Stimulated activated CD8-positive, alpha-beta memory T cell treated with anti-CD3 and anti-CD28 coated beads, Interleukin-7, amount 100 ng/mL, for 1 hour (primary cell): ENCODE measurements at places on chromosomes 12 and 14.

DNA sequence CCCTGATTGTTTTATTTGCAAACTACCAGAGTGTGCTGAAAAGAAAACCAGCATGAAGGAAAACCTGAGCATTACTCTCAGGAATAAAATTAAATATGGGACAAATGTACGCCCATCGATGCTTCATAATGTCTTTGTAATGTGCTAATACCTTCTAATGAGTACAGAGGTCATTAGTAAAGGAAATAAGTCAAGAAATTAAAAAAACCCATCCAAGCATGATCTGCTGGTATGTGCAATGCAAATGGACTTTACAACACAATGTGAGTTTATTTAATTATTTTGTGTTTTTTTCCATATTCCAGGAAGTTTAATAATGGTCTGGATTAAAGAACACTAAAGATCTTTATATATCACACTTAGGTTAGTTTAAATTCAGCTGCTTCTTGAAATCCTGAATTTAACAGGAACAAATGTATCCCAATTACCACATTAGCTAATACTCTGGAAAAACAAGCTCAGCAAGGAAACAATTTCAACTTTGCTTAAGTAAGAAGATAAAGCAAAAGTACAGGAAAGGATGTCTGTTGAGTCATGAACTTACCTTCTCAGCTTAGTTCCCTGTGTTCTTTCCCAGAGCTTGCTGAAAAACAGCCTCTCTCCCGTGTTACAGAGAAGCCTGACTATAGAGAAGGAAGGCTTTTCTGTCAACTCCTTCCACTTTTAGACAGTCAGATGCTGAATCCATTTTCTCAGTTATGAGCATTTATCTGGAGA, 179.3 kb upstream of the TMEM260 start:
- DNase-seq, result no peak

DNA sequence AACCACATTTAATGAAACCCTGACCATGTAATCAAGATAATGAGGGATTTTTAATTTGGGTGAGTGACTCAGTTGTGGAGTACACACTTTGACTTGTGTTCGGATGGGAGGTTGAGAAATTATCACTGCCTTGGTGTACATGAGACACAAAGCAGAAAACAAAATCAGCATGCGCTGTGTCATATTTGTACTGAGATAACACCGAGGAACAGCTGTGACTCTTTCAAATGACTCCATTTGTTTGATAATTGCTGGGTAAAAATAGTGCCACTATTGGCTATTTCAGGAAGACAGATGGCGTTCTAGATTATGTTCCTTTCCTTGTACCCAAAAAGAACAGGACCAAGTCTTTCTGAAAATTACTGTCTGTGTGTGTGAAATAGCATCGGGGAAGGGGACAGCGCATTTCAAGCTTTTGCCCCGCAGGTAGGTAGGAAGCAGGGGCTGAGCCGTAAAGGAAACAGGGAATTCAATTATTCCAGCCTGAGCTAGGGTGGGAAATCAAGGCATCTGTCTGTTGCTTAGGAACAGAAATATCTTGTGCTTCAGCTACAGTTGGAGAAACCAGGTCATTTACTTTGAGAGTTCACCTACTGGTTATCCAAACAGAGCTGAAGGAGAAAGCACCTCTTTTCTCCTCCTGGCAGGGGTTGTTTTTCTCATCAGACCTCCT, 114.3 kb downstream of the SNAPC1 start:
- DNase-seq, result no peak

- no peak for DNase-seq
Observed at GRCh38 chr12:132163911-132164288, 19.6 kb downstream of the NOC4L start.

DNA sequence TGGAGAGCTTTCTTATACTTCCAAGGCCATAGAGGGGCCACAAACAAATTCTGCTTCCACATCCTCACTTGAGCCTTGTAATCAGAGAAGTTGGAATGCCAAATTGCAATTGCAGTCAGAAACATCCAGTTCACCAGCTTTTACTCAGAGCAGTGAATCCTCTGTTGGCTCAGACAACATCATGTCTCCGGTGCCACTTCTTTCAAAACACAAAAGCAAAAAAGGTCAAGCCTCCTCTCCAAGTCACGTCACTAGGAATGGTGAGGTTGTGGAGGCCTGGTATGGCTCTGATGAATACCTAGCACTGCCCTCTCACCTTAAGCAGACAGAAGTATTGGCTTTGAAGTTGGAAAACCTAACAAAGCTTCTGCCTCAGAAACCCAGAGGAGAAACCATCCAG, 217.1 kb downstream of the AKAP6 start:
- DNase-seq, result no peak

GRCh38 chr14:78090864-78091263, 79.3 kb upstream of the NRXN3 start:
- no peak for DNase-seq
